Stimulated activated CD4-positive, alpha-beta T cell treated with anti-CD3 and anti-CD28 coated beads, Interleukin-1b, Interleukin-23, amount 100 ng/mL, for 1 hour (primary cell): ENCODE measurements at places on chromosomes 11 and 22.

DNA sequence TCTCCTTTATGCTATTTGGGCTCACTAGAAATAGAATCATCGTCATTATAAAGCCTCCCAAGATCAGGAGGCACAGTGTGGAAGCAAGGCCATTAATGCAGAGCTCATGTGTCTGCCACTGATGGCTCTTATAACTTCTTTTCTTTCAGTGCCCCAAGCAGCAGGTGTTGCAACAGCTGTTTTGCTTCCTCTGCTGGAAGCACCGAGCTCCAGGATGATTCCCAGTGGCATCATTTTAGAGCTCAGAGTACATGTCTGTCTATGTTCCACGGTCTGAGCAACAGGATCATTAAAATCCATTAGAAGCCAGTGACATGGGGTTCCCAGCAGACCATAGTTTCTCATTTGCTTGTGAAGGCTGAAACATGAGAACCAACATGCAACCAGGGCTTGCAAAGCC lies 803.0 kb upstream of the FAT3 start:
- DNase-seq: no peak

- DNase-seq: no peak
These were observed 55.5 kb downstream of the PAK1 start for GRCh38 chr11:77418155-77418970.

GRCh38 chr11:101442936-101443521 lies 140.8 kb downstream of the TRPC6 start:
- no peak for DNase-seq

DNA sequence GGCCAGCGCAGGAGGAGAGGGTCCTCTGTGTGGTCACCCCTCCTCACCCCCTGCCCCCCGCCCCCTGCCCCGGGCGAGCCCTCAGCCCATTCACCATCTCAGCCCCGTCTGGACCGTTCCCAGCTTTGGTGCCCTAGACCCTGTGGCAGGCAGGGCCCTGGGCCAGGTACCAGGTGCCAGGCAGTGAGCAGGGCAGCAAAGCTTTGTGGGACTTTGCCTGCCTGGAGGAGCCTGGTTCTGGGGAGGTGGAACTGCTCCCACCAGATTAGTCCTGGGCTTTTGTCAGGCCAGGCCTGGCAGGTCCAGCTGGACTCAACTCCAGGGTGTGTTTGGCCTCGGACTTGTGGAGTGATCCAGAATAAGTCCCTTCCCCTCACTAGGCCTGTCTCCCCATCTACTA lies 13.7 kb upstream of the MYRF start:
- no peak for DNase-seq

DNA sequence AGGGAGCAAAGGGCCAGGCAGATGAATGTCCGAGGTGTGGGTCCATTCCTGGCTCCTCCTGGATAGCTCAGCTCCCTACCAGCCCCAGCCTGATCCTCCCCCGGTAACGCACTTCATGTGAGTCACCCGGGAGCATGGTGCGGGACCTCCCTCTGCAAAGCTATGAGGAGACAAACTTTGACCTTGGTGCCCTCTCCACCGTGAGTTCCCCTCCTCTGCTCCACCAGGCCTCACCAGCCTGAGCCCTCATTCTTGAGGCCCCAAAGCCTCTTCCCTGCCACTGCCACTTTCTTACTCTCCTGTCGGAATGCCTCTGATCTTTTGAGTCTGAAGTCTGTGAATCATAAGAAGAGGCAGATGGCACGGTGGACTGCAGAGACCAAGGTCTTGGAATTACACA lies 37.4 kb upstream of the CD82 start:
- DNase-seq: no peak

GRCh38 chr11:104324276-104324675 lies 160.3 kb upstream of the PDGFD start:
- DNase-seq: no peak
